Hematopoietic multipotent progenitor cell treated with erythropoietin and hydrocortisone succinate and interleukin-3 and kit ligand, for 6 days (in vitro differentiated cells): ENCODE measurements at places on chromosomes 1 and 21.

- DNase-seq: peak; percentile 61
Observed at GRCh38 chr1:109040989-109041620, 797 bp downstream of the WDR47 start.

- DNase-seq: peak; percentile 40
Observed at GRCh38 chr1:207414606-207415108, 39.5 kb upstream of the CR2 start.

- DNase-seq: no peak
Observed at GRCh38 chr1:93906480-93906879, 2.8 kb downstream of the GCLM start.

DNA sequence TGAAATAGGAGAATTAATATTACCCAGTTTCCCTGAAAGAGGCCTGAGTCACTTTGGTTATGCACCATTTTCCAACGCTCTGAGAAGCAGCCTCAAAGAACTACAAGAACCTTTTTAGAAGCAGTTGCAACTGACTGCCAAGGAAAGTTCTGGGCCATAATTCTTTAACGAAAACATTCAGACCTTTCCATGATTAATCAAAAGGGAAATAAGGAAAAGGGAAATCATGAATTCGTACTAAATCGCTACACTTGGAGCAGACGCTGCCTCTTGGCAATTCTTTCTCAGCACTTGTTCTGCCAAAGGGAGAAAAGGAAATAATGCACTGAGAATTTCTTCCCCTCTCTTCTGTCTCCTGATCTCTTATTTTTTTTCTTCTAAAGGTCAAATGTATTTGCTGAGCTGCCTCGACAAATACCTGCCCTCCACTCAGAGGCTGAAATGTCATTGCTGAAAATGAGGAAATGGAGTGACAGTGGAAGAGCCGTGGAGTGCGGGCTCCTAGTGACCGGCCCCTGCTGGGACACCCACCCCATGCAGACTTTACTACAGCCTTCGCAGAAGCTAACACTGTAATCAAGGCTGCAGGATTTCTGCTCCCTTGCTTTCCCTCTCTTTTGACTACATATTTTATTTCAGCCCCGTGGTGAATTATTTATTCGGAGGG lies 67.9 kb upstream of the GALNT2 start:
- no peak for DNase-seq

GRCh38 chr1:81232420-81232819 lies 568.3 kb upstream of the ADGRL2 start:
- DNase-seq: no peak

DNA sequence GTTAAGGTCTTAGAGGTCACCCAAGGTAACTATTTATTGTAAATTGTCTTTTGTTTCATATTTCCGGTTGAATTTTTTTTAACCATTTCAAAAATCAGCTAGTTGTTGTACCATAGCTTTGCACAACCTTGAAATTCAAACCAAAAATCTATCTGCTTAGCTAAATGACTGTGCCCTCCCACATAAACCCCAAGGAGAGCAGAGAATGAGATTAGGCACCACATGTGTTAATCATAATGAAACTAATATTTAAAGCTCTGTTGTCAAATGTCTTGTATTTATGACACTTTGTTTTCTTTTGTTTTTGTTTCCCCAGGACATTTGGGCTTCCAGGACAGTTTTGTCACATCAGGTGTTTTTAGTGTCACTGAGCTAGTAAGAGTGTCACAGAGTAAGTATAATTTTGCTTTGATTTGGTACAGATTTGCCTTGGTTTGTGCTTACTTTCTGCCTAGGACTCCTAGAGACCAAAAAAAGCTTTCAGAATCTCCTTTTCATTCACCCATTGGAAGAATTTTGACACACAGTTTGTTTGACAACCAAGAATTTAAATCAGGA lies 249.9 kb downstream of the NFIA start:
- no peak for DNase-seq

DNA sequence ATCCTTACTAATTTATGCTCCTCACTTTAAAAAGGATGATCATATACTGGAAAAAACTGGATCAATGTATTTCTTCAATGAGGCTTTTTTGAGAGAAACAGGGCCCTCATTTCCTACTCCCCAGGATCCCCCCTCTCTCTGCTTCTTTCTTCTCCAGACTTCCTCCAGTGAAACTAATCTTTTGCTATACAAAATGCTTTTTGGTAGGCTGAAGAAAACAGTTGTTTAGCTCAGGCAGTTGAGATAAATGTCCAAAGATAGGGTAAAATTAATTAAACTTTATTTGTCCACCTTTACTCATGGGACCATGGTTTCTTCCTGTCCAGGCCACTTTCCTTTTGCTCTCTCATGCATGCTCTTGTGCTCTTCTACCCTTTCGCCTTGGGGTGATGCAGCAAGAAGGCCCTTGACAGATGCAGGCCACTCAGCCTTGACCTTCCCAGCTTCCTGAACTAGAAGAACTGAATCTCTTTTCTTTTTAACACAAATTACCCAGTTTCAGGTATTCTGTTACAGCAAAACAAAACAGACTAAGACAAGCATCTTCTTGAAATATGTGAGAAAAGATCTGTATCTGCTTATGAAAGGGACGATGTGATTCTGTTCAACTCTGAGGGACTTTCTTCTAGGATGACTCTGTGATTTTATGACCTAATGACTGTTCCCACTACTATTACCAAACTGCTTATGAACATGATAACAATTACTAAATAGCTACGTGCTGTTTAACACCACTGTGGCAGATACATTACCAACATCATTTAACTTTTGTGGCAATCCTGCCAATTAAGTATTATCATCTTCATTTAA lies 63.7 kb downstream of the NVL start:
- DNase-seq: no peak

GRCh38 chr1:221431068-221431651 lies 310.7 kb downstream of the DUSP10 start:
- no peak for DNase-seq

DNA sequence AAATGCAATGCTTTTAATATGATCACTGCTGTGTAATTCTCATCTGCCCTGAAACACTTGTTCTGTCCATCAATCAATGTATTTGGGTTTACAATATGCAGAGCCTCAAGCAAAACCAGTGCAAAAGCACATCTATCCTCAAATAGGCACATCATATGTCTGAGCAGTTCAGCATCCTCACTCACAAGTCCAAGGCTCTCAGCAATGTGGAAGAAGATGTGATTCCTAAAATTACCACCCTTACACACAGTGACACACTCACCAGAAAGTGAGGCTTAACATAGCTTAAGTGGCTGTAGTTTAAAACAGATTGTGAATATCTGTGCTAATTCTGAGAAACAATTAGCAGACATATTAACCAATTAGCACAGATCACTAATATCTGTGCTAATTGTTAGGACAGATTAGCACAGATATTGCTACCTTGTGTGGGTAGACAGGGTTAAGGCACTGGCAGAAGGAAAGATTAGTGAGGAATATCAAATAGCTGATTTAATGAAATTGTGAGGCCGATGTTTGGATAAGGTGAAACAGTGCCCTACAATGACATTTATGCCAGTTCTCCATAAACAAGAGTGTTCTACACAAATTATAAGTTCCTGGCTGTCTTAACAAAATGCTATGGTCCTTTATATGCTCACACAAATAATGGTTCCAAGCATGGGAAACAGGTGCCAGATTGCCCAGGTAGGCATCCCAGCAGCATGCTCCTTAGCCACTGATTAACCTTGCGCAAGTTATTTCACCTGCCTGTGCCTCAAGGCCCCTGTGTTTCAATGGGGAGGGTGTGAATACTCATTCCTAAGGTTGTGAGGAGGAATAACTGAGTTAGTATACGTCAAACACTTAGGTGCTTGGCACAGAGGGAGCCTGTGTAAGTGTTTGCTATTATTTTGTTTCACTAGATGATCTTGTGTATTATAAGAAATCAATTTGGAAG lies 41.7 kb downstream of the MRPL39 start:
- DNase-seq: no peak
